IMR-90 (cell line): ENCODE measurements at places on chromosomes 5 and 9. TPM values are rescaled to one million over a fixed set of nuclear protein-coding genes. Genes with fewer than 3 reads are reported as not detected.
A peak's percentile ranks its signal among the peaks of the same experiment; 100 is the strongest.

- no peak overlapping the region for H3K4me3 ChIP-seq
- peaks cover 51% of the 10 kb centered on the region for H3K4me1 ChIP-seq
- H3K27ac ChIP-seq: peak overlapping the region; percentile 97
Measured at GRCh38 chr5:172904643-172905345, 54.4 kb upstream of the RPL26L1 start.

- H3K27me3 ChIP-seq: no peaks in the 10 kb centered on the region
- no peak overlapping the region for H3K27ac ChIP-seq
- peaks cover 14% of the 10 kb centered on the region for H3K36me3 ChIP-seq
Measured at GRCh38 chr5:67105270-67105669, 91.3 kb downstream of the CD180 start.

GRCh38 chr5:158861366-158861765 lies 238.3 kb downstream of the EBF1 start:
- H3K27ac ChIP-seq: no peak overlapping the region
- no peak overlapping the region for H3K4me3 ChIP-seq
- no peak for DNase-seq
- H3K27me3 ChIP-seq: no peaks in the 10 kb centered on the region

- no peak overlapping the region for H3K4me3 ChIP-seq
- no peak overlapping the region for H3K27ac ChIP-seq
- H3K36me3 ChIP-seq: no peaks in the 10 kb centered on the region
- DNase-seq: peak; percentile 50
- H3K27me3 ChIP-seq: no peaks in the 10 kb centered on the region
- H3K4me1 ChIP-seq: no peaks in the 10 kb centered on the region
Measured at GRCh38 chr5:168651648-168652047, 72.5 kb upstream of the PANK3 start.

- peaks cover 2% of the 10 kb centered on the region for H3K36me3 ChIP-seq
- no peak for DNase-seq
- no peak overlapping the region for H3K27ac ChIP-seq
- H3K4me3 ChIP-seq: no peak overlapping the region
Measured at GRCh38 chr9:4266602-4267001, 33.3 kb downstream of the GLIS3 start.

DNA sequence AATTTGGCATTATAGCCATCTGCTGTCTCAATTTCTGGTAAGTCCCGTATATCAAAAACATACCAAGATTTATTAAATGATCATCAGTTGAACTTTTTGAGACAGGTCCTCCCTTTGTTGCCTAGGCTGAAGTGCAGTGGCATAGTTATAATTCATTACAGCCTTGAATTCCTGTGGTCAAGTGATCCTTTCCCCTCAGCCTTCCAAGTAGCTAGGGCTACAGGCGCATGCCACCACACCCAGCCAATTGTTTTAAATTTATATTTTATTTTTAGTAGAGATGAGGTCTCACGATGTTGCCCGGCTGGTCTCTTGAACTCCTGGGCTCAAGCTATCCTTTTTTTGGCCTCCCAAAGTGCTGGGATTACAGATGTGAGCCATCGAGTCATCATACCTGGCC lies 418.9 kb downstream of the ARHGEF28 start:
- H3K36me3 ChIP-seq: no peaks in the 10 kb centered on the region
- peaks cover 3% of the 10 kb centered on the region; the same call in 1 of the 2 replicates for H3K4me1 ChIP-seq
- DNase-seq: no peak
- H3K27me3 ChIP-seq: no peaks in the 10 kb centered on the region

Gene TMEM215
- not detected in 2 replicates for polyA plus RNA-seq

Gene ESM1
- polyA plus RNA-seq: 5.6 and 7.1 TPM in 2 replicates

Gene PPP3R2
- polyA plus RNA-seq: not detected in 2 replicates

DNA sequence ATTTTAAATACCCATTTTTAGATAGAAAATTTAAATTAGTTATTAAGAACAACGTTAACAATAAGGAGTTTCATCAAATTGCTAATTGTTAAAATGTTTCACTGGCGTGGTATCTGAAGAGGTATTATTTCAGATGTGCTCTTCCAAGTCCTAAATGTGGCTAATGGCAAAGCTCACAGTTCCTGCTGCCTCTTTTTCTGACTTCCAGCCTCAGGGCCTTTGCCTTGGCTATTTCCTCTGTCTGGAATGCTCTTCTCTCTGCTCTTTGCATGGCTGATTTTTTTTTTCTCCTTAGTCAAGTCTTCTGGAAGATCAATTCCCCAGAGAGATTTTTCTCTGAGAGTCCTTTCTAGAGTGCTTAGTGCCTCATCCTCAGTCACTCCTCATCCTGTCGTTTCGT lies 9.6 kb upstream of the SSBP2 start:
- H3K36me3 ChIP-seq: no peaks in the 10 kb centered on the region
- H3K4me3 ChIP-seq: no peak overlapping the region
- no peak for DNase-seq
- no peaks in the 10 kb centered on the region for H3K27me3 ChIP-seq
- no peaks in the 10 kb centered on the region for H3K4me1 ChIP-seq

- DNase-seq: no peak
- no peaks in the 10 kb centered on the region for H3K27me3 ChIP-seq
- H3K4me3 ChIP-seq: no peak overlapping the region
- peaks cover 30% of the 10 kb centered on the region for H3K4me1 ChIP-seq
Measured at GRCh38 chr9:129888293-129889121, 53.2 kb downstream of the USP20 start.

GRCh38 chr5:136157514-136157913 lies 24.9 kb downstream of the SMAD5 start:
- H3K4me1 ChIP-seq: peaks cover 8% of the 10 kb centered on the region
- H3K27me3 ChIP-seq: no peaks in the 10 kb centered on the region
- peaks cover 26% of the 10 kb centered on the region for H3K36me3 ChIP-seq
- DNase-seq: no peak
- H3K27ac ChIP-seq: no peak overlapping the region
- H3K4me3 ChIP-seq: no peak overlapping the region

DNA sequence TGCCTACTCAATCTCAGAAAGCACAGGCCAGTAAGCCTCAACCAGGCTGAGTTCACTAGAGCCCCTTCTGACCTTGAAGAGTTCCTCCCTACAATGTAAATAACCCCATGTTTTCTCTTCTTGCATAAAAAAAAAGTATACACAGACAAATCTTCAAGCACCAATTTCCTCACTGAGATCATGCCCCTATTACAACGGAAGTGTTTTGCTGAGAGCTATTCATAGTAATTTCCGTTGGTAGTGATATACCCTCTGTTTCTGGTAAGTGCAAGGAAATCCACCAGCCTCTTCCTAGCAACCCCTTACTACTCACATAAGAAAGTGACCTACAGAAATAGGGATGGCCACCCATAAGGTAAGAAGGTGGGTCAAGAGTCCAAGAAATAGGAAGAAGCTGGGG lies 76.4 kb upstream of the TARS1 start:
- no peak overlapping the region for H3K4me3 ChIP-seq
- H3K27me3 ChIP-seq: no peaks in the 10 kb centered on the region
- no peak for DNase-seq

DNA sequence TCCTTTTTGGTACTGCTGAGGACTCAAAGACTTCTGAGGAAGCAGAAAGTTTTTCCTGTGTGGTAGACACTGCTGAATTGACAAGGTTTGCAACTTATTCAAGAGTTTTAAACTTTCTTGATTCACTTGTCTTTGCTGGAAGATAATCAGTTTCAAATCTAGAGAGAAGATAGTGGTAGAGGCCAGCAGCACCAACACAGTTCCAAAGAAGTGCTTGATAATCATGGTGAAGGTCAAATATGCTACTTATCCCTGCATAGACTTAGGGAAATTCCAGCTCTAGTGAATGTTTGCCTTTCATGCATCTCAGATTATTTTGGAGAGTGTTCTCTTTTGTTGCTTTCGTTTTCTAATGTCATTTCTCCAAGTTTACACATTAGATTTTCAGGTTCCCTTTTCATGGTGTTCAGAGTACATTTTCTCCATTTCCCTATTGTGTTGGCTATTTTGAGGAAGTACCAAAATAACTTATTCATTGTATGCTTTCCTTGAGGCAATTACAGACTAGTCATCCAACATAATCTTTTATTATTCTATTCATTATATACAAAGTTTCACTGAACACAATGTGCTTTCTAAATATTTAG lies 550 bp downstream of the IFNE start:
- H3K27ac ChIP-seq: no peak overlapping the region
- no peak overlapping the region for H3K4me3 ChIP-seq
- no peaks in the 10 kb centered on the region for H3K4me1 ChIP-seq

DNA sequence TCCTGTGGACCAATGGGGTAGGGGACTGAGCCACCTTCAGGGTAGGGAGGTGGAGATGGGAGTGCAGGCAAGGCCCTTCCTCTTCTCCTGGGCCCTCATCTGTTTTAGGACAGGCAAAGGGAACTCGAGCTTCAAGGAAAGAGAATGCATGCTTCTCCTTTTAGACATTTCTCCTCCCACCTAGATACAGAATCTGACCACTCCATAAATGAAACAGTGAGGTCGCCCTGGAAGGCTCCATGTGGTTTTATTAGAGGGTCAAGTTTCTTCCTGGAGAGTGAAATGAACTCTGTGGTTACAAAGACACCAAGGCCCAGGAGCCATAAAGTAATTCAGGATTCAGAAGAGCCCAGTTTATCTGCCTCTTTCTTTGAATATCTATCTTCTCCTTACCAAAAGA lies 14.9 kb downstream of the LHFPL2 start:
- H3K27ac ChIP-seq: peak overlapping the region; percentile 3; the same call in 1 of the 2 replicates
- peaks cover 27% of the 10 kb centered on the region for H3K4me1 ChIP-seq
- H3K4me3 ChIP-seq: no peak overlapping the region
- H3K36me3 ChIP-seq: peaks cover 36% of the 10 kb centered on the region
- peak; percentile 84 for DNase-seq

GRCh38 chr5:43514471-43514815 lies 505 bp downstream of the C5orf34 start:
- H3K4me3 ChIP-seq: peak overlapping the region; percentile 67
- DNase-seq: peak; percentile 87
- H3K36me3 ChIP-seq: no peaks in the 10 kb centered on the region

Gene FABP6
- not detected in 2 replicates for polyA plus RNA-seq

- DNase-seq: no peak
- H3K36me3 ChIP-seq: no peaks in the 10 kb centered on the region
- H3K27ac ChIP-seq: no peak overlapping the region
- H3K4me1 ChIP-seq: no peaks in the 10 kb centered on the region
Measured at GRCh38 chr5:90965110-90965685, 406.6 kb downstream of the ADGRV1 start.

Gene FOXD4L3
- not detected in 2 replicates for polyA plus RNA-seq

- H3K4me3 ChIP-seq: no peak overlapping the region
- H3K27me3 ChIP-seq: no peaks in the 10 kb centered on the region
Measured at GRCh38 chr5:143055596-143056338, 285.6 kb downstream of the ARHGAP26 start.

DNA sequence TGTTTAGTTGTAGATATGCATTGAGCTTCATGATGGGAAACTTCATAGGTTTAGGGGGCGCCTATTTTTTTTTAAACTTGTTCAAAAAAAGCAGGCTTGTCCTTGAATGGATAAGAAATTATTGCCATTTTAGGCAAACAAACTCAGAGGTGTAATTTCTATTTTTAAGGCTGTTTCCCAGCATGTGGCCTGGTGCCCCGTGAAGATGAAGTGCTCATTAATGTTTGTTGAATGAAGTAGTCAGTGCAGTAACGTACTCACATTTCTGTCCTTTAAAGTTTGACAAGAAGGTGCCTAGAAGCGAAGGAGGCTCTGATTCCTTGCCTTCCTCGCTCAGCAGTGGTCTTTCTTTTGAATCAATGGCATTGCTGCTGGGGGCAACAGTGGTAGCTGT lies 54.3 kb downstream of the ZNF618 start:
- no peak overlapping the region for H3K4me3 ChIP-seq
- no peaks in the 10 kb centered on the region for H3K36me3 ChIP-seq
- H3K4me1 ChIP-seq: peaks cover 8% of the 10 kb centered on the region
- DNase-seq: no peak

Gene BHMT
- polyA plus RNA-seq: not detected in 2 replicates

- no peak overlapping the region for H3K27ac ChIP-seq
- peaks cover 19% of the 10 kb centered on the region for H3K4me1 ChIP-seq
- no peaks in the 10 kb centered on the region for H3K27me3 ChIP-seq
- no peak for DNase-seq
- no peaks in the 10 kb centered on the region for H3K36me3 ChIP-seq
Measured at GRCh38 chr5:56434986-56435385, 201.9 kb upstream of the ANKRD55 start.

DNA sequence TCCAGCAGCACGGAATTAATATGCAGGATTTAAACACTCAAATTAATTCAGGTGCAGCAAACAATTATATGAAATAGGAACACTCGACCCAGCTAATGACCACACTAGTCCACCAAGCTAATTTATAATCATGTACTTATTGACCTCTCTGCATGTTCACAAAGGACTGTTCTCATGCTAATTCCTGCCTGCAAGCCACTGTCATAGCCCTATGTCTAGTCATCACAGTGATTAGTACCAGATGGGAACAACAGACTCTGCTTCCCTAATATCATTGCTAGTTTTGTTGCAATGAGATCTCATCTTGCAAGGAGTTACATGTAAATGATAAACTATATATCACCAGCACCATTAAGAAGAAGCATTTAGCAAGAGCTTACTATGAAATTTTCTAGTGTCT lies 553.0 kb upstream of the GRAMD2B start:
- no peak overlapping the region for H3K27ac ChIP-seq
- H3K4me3 ChIP-seq: no peak overlapping the region
- H3K4me1 ChIP-seq: no peaks in the 10 kb centered on the region
- DNase-seq: peak; percentile 1
- H3K27me3 ChIP-seq: no peaks in the 10 kb centered on the region

GRCh38 chr9:27770541-27770940 lies 197.3 kb upstream of the C9orf72 start:
- no peaks in the 10 kb centered on the region for H3K27me3 ChIP-seq
- no peak overlapping the region for H3K4me3 ChIP-seq
- H3K36me3 ChIP-seq: no peaks in the 10 kb centered on the region
- no peaks in the 10 kb centered on the region for H3K4me1 ChIP-seq
- no peak overlapping the region for H3K27ac ChIP-seq

DNA sequence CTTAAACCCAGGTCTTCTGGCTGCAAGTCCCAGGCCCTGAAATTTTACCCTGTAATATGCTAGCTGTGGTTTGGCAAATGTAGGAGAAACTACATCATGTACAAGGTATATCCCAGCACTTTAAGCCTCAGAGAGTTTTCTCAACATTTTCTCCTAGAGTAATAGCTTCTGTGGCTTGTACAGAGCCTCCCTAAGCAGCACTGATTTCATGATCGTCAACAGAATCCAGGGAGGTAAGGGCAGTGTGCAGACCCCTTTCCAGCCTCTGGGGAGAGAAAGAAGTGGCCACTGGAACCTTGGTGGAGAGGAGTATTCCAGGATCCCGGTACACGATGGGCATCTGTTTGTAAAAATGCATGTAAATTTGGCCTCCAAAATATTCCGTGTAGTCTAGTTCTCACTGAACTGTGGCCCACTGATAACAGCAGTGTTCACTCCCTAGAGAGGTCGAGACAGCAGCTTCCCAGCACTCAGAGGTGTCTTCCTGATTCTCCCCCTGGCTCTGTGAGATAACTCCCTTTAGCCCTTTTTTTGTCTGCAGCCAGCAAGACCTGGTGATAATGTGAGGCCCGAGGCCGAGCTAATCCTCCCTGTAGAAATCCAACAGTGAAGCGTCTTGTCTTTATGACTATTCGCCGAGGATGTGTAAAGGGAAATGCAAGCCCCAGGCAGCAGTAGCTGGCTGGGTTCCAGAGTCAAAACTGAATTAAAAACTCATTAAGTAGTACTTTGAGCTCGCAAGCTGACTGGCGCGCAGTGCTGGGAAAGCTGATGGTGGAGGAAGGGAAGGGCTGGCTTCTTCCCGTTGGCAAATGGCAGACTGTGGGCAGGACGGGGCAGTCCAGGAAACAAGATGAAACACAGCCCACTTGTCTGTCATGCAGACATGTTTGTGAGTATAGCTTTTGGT lies 59.0 kb downstream of the MAP1B start:
- H3K4me1 ChIP-seq: peaks cover 22% of the 10 kb centered on the region
- no peak overlapping the region for H3K4me3 ChIP-seq
- H3K36me3 ChIP-seq: 0 out of 2 replicates have a peak, but pooled peaks cover 2% of the 10 kb centered on the region
- no peaks in the 10 kb centered on the region for H3K27me3 ChIP-seq
- peak; percentile 51 for DNase-seq
- peak overlapping the region; percentile 78 for H3K27ac ChIP-seq

- H3K27me3 ChIP-seq: no peaks in the 10 kb centered on the region
- DNase-seq: peak; percentile 97
- H3K27ac ChIP-seq: peak overlapping the region; percentile 40; the same call in 1 of the 2 replicates
Measured at GRCh38 chr9:98330831-98331230, 75.4 kb upstream of the TBC1D2 start.

Gene STX17
- polyA plus RNA-seq: 4.7 and 6.2 TPM in 2 replicates
